ENCODE measurements at places on chromosomes 1 and 21. TPM values are rescaled to one million over a fixed set of nuclear protein-coding genes. Genes with fewer than 3 reads are reported as not detected.

- H3K36me3 ChIP-seq, result peaks cover 7% of the 10 kb centered on the region
- H3K27me3 ChIP-seq, result no peaks in the 10 kb centered on the region
- no peak overlapping the region for H3K27ac ChIP-seq
- H3K4me1 ChIP-seq, result no peaks in the 10 kb centered on the region
- no peak overlapping the region for H3K4me3 ChIP-seq
Measured at GRCh38 chr1:15433471-15433870, 4.8 kb upstream of the CTRC start.

The SPATA46 gene
- not detected for total RNA-seq

DNA sequence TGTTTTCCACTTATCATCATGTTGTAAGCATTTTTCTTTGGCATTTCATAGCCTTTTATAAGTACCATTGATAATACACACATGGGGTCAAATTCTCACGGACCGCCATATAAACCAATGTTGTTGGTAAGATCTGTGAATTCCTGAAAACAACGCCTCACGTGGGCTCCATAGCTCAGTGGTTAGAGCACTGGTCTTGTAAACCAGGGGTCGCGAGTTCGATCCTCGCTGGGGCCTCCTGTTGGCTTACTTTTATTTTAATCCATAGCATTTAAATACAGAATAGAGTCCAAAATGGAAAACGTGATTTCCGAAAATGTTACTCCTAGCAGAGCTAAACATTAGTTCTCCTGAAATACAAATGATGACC lies 83.1 kb downstream of the HHIPL2 start:
- H3K36me3 ChIP-seq, result no peaks in the 10 kb centered on the region
- H3K4me3 ChIP-seq, result peak overlapping the region; percentile 71
- peaks cover 10% of the 10 kb centered on the region for H3K4me1 ChIP-seq
- peak; percentile 61 for DNase-seq

DNA sequence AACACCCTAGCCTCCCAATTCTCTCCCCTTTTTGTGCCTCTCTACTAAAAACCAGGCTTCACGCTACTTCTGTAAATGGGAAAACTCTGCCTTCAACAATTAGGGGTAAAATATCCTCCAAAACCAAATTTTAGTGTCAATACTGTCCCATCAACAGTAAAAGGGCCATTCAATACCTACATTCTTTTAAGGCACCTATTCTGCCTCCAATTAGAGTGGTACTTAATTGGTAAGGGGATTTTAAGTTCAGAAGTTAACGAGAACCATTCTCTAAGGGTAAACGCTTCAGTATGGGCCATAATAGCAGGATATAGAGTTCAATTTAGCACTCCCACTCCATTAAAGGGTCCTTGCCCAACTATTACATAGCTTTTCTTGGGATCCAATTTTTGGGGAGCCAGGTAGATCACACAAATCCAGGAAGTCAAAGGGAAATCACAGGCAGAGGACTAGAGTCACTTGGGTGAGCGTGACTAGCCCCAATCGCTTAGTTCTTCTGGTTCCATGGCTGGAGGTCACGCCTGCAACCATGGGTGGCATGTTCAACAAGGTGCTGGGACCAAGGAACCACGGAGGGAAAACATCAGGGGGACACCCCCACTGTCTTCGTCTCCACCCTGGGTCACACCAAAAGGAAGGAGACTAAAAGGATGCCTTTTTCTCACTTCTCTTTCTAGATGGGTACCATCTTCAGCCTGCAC lies 20.1 kb upstream of the BSDC1 start:
- no peak for DNase-seq
- H3K4me1 ChIP-seq, result peaks cover 3% of the 10 kb centered on the region
- H3K4me3 ChIP-seq, result no peak overlapping the region
- peaks cover 25% of the 10 kb centered on the region for H3K27me3 ChIP-seq
- no peak overlapping the region for H3K27ac ChIP-seq

The BLACAT1 gene
- 0.55 TPM for total RNA-seq

- peak overlapping the region; percentile 81 for H3K4me3 ChIP-seq
- no peak for DNase-seq
- H3K27ac ChIP-seq, result peak overlapping the region; percentile 78
- H3K4me1 ChIP-seq, result peaks cover 30% of the 10 kb centered on the region
- H3K27me3 ChIP-seq, result no peaks in the 10 kb centered on the region
Measured at GRCh38 chr1:54716299-54717047, 812 bp downstream of the TTC4 start.

GRCh38 chr1:97192872-97193572 lies 471.4 kb downstream of the PTBP2 start:
- no peak overlapping the region for H3K27ac ChIP-seq
- peaks cover 9% of the 10 kb centered on the region for H3K36me3 ChIP-seq
- no peaks in the 10 kb centered on the region for H3K4me1 ChIP-seq
- no peak for DNase-seq
- no peak overlapping the region for H3K4me3 ChIP-seq

The ATXN7L2 gene
- 7.6 TPM for total RNA-seq

The TMEM52 gene
- total RNA-seq, result not detected

The C1orf115 gene
- 1.5 TPM for total RNA-seq

GRCh38 chr1:230772457-230773395 lies 25.5 kb downstream of the CAPN9 start:
- no peaks in the 10 kb centered on the region for H3K36me3 ChIP-seq
- no peak for DNase-seq
- peaks cover 10% of the 10 kb centered on the region for H3K27me3 ChIP-seq
- H3K4me1 ChIP-seq, result no peaks in the 10 kb centered on the region

The PALMD gene
- total RNA-seq, result not detected

The TMOD4 gene
- total RNA-seq, result 1.9 TPM

GRCh38 chr1:18684303-18684702 lies 53.7 kb downstream of the PAX7 start:
- H3K4me3 ChIP-seq, result no peak overlapping the region
- DNase-seq, result no peak
- H3K4me1 ChIP-seq, result no peaks in the 10 kb centered on the region
- H3K36me3 ChIP-seq, result no peaks in the 10 kb centered on the region
- no peak overlapping the region for H3K27ac ChIP-seq

- no peak overlapping the region for H3K4me3 ChIP-seq
- peaks cover 3% of the 10 kb centered on the region for H3K4me1 ChIP-seq
- no peak for DNase-seq
Measured at GRCh38 chr1:171715813-171716251, 26.0 kb downstream of the VAMP4 start.

DNA sequence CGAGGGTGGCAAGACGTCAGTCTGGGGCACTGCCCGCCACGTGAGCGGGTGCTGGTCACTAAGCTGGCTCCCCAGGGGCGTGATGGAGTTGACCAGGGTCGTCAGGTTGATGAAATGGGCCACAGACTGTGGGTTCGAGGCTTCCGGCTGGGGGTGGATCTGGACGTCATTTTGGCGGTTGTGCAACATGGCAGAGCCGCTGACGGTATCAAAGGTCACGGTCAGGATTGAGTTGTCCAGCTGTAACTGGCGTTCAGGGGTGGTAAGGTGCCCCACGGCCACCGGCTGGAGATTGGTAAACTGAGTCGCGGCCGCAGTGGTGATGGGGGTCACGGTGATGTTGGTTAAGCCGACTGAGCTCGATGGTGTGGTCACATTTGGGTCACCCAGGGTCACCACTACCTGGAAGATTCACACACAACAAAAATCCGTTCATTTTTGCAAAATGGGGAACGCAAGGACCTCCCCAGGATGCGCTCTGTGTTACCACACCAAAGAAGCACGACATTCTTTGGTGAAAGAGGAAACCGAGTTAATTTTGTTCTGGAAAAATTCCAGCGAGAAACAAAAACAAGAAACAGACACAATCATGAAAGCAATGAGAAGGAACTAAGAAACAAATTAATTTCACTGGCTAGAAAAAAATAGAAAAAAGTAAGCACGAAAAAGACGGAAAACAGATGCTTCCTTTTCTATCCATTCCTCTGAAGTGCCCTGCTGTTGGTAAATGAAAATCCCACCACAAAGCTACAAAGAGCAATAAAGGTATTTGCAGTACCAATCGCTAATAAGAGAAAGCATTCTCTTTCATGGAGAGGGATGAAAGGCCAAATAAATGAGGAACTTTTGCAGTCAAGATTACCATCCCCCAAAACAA lies 34.7 kb upstream of the RIPK4 start:
- H3K4me1 ChIP-seq, result no peaks in the 10 kb centered on the region
- H3K4me3 ChIP-seq, result no peak overlapping the region
- no peak overlapping the region for H3K27ac ChIP-seq
- DNase-seq, result no peak
- H3K27me3 ChIP-seq, result no peaks in the 10 kb centered on the region

DNA sequence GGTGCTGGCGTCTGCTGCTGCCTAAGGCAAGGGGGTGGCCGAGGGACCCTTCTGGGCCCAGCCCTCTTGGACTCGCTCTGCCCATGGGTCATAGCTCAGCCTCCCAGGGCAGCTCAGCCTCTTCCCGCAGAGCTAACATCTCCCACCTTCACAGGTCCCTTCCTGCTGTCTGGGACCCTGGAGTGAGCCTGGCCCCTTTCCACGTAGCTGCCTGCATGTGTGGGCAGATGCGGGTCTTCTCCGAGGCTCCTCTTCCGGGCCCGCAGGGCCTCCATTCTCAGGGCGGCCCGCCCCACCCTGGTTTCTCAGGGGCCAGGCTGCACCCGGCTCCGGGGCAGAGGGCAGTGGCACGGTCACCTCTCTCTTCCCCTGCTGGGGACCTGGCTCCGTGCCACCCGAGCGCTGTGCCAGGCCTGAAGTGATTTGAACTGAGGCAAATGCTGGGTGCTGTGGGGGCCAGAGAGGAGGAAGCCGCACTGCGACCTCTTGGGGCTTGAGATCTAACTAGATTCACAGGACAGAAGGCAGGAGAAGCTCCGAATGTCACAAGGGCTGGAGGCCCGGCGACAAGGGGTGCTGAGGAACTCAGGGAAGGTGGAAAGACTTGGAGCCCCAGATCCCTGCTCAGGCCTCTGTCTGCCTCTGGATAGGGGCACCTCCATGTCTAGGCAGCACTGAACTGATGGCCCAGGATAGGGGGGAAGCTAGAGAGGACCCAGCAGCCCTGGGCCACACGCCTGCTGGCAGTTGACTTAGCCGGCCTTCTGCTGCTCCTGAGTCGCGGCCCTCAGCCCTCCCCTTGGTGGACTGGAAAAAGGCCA lies 40.7 kb downstream of the COQ8A start:
- no peak overlapping the region for H3K4me3 ChIP-seq
- no peak for DNase-seq
- no peaks in the 10 kb centered on the region for H3K27me3 ChIP-seq

The SDC3 gene
- not detected for total RNA-seq

The SPRR5 gene
- total RNA-seq, result not detected

All from activated CD4-positive, alpha-beta memory T cell treated with anti-CD3 and anti-CD28 coated beads, Interleukin-2, amount 10 ng/mL, durations not matched to agents 7 days and 5 days (primary cell).